ENCODE measurements at places on chromosomes 5 and 9.

DNA sequence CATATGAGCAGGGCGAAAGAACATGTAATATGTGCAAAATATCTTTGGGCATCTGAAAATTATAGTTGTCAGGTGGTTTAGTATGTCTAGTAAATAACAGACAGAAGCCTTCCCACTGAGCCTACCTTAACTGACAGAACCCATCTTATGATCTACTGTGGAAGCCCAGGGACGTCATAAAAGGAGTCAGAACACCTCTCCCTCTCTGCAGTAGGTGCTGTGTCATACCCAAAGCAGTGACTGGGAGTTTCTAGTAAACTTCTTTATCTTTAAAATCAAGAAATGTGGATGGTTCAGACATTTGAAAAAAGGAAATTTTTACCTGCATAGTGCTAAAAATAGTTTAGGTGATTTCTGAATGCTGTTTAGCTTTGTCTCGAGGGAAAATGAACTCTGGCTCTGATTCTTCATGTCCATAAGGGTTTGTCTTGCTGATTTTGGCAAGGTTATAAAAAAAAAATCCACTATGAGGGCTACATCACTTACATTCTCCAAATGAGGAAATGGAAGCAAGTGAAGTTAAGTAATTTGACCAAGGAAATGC is 104.0 kb downstream of the NUDT12 start:
- DNase-seq: no peak

- no peak for DNase-seq
Observed at GRCh38 chr5:132684491-132684890, 10.7 kb downstream of the IL4 start.

DNA sequence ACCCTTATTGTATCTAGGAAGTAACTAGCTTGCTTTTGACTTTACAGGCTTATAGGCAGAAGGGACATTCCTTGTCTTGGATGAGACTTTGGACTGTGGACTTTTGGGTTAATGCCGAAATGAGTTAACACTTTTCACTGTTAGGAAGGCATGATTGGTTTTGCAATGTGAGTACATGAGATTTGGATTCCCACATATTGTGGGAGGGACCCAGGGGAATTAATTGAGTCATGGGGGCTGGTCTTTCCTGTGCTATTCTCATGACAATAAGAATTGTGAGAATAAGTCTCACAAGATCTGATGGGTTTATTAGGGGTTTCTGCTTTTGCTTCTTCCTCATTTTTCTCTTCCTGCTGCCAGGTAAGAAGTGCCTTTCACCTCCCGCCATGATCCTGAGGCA is 417.5 kb downstream of the HINT1 start:
- no peak for DNase-seq

- no peak for DNase-seq
Observed at GRCh38 chr9:129504404-129504803, 116.5 kb downstream of the C9orf50 start.

GRCh38 chr5:13252699-13253098 is 691.8 kb downstream of the DNAH5 start:
- DNase-seq: no peak

- no peak for DNase-seq
Observed at GRCh38 chr5:124606093-124606492, 140.3 kb downstream of the ZNF608 start.

DNA sequence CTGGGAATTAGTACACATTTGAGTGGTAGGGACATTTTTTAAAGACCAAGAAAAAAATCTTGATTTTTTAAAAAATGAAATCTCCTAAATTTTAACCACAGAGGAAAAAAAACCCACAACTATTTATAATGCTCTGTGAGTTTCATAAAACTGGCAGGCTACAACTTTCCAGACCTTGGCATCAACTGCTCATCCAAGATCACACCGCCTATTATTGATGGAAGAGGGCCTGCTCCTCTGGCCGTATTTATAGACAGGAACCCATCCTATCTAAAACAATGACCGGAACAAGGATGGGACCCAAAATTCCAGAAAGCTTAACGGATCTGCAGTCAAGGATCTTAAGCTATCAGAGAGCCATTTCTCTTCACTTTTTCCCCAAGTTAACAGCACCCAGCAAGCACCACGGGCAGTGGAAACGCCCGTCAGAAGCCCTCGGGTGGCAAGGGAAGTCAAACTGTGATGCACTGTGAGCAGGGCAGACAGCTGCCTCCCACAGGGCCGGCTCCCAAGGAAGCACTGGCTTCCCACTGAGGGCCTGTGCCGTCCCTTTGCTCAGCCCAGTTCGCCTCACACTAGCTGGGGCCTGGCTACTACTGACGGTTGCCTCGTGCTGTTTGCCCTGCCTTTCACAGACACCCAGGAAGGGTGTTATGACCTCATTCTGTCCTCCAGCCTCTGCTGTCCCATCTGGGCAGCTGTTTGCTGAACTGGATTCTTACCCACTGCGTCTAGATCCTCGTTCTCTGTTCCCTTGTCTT is 62.8 kb downstream of the CDC14B start:
- DNase-seq: no peak

GRCh38 chr5:157665467-157666070 is 5.8 kb upstream of the C5orf52 start:
- no peak for DNase-seq

- no peak for DNase-seq
Observed at GRCh38 chr9:91029650-91030361, 228.2 kb downstream of the SYK start.

DNA sequence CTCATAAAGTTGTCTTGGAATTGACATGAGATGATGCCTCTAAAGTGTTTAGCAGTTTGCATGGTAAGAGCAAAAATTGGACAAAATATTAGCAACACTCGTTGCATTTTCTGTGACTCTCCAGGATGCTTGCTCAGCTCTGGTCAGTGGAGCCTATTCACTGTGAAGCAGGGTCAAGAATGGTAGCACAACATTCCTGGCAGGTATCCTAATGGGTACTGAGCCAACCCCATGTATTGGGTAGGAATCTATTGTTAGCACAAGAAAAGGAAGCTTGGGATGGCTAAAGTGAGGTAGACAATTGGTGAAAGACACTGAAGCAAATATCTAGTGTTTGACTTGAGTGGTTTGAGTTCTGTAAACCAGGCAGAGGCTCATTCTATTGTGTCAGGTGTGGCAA is 10.4 kb upstream of the ACTBL2 start:
- no peak for DNase-seq

- no peak for DNase-seq
Observed at GRCh38 chr9:135209136-135209535, 121.7 kb downstream of the OLFM1 start.

GRCh38 chr9:88807426-88807825 is 183.8 kb upstream of the S1PR3 start:
- no peak for DNase-seq

- no peak for DNase-seq
Observed at GRCh38 chr9:110208031-110208430, at the start of gene C9orf152. Gene C9orf152, minus strand, starts transcription at chr9:110208159. Its CDS starts 580 bp downstream, at chr9:110207579.

DNA sequence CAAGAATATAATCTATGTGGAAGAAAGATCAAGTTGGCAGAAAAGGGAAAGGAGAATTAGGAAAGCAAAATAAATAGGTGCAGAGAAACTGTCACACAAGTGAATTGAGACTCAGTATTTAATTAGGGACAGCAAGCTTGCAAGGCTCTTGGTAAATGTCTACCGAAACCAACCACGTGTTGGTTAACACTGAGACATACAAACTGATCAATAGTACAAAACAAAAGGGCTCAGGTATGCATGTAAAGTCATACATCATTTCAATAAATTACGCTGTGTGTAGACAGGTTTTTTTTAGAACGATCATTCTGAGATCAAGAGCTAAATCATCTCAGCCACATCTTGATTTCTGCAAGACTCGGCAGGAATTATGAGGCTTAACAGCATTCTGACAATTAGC is 225.4 kb downstream of the EBF1 start:
- DNase-seq: no peak

DNA sequence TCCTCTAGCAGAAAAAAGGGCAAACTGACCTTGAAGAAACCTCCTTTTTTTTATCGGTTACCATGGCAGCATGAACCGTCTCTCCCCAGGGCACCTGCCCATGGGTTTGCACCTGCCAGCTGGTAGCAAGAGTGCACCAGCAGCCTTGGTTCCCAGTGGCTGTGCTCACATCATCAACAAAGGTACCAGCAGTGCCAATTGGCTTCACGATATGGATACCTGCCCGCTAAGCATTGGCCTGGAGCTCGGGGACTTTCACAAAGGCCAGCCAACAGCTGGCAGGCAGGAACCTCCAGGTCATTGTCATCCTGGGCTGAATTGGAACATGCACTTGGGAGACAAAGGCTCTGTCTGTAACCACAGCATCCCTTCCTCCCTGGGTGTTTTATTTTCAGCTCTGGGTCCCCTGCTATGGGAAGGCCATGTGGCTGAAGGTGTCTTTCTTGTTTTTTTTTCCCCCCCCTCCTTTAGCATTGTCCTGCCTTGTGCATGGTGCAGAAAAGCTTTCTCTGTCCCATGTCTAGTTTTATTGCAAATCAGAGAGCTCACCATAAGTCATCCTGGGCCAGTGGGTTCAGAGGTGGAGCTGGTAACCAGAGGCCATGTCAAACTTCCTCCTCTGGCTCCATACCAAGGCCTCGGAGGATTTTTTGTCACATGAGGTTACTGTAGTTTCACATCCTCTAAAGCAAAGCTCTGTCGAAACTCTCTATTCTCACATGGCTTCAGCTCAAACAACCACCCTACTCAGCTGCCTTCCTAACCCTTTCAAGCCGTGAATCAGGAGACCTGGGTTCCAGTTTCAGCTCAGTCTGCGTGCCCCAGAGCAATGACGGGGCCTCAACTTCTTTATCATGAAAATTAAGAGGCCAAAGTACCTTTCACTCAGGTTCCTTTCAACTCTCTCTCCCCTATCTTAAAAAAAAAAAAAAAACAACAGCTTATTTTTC is 145.5 kb upstream of the MAP3K1 start:
- no peak for DNase-seq

- DNase-seq: no peak
Observed at GRCh38 chr9:126752881-126753670, 51.8 kb upstream of the ZBTB43 start.

DNA sequence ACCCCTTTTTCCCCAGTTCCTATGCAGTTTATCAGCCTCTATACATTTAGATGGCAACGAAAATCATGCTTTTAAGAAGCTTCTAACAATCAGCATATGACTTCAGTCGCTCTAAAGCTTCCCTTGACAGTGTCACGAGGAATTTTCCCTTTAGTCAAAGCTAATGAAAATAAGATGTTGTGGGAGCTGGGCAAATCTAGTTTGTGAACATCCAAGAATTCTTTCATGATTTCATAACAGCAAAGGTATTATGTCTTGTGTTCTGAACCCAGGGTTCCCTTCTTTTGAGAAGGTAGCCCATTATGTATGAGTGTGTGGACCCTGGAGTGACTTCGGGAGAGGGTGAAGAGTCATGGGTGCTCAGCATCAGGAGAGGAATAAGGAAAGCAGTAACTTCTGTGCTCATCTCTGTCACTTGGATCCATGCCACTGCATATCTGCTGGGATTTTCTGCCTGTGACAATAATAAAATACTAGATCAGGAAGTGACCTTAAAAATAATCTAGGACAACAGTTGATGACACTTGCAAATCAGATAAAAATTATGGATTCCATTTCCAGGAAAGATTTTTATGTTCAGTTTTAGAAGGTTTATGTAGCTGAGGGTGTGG is 102.4 kb downstream of the PCSK1 start:
- no peak for DNase-seq

DNA sequence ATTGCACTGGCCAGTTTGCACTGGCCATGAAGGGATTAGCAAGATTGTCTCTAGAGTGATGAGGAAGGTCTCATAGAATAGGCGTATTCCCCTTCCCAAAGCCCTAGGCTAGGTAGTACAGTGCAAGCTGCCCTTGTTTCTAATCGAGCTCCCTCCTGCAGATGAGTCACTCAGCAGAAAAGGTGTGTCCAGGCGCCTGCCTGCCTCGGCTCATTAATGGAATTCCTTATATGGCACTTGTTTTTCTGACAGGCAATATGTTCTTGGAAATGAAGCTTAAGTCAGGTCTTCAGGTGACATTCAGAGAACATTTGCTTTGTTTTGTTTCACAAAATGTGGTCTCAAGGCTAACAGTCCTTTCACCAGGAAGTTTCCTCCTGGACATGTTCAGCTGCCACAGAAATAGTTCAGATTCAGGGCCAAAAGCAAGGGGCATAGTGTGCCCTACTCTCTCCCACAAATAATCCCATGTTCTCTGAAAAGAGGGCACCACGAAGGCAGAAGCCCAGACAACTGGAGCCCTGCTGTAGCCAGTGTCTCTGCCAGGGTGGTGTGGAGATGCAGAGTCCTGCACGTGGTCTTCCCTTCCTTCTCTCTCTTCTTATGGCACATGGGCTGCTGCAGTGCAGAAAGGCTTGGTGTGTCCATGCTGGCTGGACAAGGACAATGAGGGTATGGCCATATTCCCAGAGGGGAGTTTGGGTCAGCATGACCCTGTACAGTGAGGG is 281.1 kb upstream of the MAP3K1 start:
- DNase-seq: no peak

DNA sequence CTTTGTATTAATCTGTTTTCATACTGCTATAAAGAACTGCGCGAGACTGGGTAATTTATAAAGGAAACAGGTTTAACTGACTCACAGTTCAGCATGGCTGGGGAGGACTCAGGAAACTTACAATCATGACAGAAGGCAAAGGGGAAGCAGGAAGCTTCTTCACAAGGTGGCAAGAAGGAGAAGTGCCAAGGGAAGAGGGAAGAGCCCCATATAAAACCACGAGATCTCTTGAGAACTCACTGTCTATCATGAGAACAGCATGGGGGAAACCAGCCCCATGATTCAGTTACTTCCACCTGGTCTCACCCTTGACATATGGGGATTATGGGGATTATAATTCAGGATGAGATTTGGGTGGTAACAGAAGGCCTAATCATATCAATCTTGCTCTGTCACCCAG is 60.9 kb upstream of the CHD1 start:
- no peak for DNase-seq

GRCh38 chr5:142819825-142820224 is 49.6 kb downstream of the ARHGAP26 start:
- no peak for DNase-seq

DNA sequence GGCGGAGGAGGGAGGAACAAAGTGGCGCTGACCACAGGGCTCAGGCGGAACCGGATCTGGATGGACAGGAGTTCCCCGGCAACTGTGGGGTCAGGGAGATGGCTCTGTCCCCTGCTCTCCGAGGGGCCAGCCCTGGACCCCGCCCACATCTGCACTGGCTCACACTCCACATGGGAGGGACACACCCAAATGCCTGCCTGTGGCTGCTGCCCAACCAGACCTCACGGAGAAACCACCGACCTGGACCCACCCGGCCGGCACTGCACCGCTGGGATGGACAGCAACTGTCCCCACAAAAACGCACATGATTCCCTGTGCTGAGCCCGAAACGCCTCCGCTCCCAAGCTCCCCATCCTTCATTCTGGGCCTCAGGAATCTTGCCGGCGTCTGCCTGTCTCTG is 4.8 kb downstream of the CCDC187 start:
- no peak for DNase-seq

All from SHP77 treated with DMSO at 0.1 percent for 48 hours (cell line).